ENCODE measurements at places on chromosomes 5 and 9.
A peak's percentile ranks its signal among the peaks of the same experiment; 100 is the strongest.

GRCh38 chr5:151243564-151243963, 9.4 kb upstream of the GM2A start:
- no peak for DNase-seq

- DNase-seq = peak; percentile 43
Observed at GRCh38 chr5:14206028-14206725, 63.0 kb downstream of the TRIO start.

- no peak for DNase-seq
Observed at GRCh38 chr9:130501639-130502038, 56.9 kb downstream of the ASS1 start.

- DNase-seq = no peak
Observed at GRCh38 chr9:16342246-16343020, 528.0 kb downstream of the BNC2 start.

DNA sequence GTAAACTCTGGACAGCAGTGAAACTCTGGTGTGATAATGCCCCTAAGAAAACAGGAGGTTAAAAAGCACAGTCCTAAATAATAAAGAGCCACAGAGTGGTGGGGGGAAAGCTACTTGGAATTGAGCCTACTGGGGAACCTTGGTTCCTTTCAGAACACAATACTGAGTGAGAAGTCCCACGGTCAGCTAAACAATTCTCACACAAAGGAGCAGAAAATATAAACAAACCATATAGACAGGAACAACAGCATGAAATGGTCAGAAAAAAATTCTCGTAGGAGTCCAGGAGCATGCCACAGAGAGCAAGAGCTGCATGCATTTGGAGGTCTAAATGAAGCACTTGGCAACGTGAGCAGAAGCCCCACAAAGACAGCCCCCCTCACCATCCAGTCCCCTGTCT, 56.0 kb downstream of the TEK start:
- DNase-seq = no peak

GRCh38 chr9:82679472-82679871, 383.5 kb downstream of the RASEF start:
- no peak for DNase-seq

DNA sequence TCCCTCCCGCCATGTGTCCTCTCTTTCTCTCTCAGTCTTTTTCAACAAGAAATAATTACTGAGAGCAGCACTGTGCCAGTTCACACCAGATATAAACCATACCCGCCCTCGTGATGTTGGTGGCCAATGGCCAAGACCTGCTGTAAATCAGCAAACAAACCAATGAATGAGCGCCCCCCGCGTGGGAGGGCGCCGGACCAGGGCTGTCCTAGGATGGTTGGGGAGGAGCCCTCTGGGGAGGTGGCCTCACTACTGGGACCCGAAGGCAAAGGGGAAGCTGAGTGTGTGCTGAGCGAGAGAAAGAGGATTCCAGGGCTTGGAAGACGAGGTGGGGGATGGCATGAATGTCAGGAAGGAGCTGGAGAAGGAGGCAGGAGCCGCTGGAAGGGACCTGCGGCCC, 51.2 kb upstream of the BARHL1 start:
- DNase-seq = no peak

DNA sequence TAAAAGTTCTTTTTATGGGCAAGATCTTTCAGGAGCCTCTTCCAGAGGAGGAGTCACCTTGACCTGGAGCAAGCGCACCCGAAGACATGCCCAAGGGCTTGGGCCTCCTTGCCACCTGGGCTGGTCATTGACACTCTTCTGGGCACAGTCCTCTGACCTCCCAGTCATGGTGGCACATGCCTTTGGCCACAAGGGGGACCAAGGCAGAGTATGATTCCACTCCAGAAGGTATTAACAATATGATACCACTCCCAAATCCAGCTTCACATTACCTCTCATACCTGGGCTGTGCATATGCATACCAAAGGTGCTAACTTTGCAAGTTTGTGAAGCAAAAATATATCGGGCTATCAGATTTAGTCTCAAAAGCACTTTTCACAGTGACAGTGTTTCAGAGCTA, 84.6 kb downstream of the MAST4 start:
- no peak for DNase-seq

DNA sequence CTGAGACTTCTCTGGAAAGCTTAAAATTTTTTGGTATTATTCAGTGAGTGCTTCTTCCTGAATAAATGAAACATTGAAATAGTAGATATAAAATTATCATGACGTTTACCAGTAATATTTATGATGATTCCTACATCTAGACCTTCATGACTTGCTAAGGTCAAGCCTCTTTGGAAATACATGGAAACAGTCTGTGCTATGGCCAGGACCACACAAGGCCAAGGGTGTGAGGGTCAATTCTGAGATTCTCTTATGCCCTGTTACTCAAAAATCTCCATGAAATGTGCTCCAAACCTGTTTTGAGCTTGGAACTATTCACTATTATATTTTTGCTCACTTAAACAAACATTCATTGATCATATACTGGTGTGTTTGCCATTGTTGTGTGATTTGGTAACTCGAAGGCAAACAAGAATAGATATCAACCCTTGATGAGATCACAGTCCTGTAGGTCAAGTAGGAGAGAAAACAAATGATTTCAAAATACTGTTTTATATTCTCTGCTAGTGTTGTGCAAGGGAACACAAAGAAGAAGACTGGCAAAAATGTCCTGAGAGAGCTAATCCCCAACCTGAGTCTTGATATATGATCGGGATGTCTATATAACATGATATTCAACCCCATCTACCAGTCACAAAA, 1254.9 kb upstream of the DMAC1 start:
- no peak for DNase-seq

Data from fibroblast of skin of right biceps (primary cell).